ENCODE measurements at places on chromosomes 2 and 18.

DNA sequence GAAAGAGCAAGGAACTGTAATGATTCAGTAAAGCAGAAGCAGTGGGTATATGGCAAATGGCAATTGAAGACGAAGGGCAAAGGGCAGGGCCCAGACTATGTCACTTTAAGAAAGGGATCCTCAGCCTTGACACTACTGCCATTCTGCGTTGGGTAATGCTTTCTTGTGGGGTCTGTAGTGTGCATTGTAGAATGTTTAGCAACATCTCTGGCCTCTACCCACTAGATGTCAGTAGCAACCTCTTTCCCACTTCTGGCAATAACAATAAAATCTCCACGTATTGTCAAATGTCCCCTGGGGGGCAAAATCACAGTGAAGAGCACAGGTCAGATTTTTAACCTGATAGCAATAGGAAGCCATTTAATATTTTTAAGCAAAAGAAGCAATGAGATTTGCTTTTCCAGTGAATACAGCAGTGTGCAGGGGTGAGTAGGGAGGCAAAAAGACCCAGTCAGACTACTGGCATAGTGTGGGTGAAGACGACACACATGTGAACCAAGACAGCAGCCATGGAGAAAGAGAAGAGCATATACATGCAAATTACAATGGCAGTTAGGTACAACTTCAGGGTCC is 209.5 kb downstream of the DYM start:
- DNase-seq = peak; percentile 42

DNA sequence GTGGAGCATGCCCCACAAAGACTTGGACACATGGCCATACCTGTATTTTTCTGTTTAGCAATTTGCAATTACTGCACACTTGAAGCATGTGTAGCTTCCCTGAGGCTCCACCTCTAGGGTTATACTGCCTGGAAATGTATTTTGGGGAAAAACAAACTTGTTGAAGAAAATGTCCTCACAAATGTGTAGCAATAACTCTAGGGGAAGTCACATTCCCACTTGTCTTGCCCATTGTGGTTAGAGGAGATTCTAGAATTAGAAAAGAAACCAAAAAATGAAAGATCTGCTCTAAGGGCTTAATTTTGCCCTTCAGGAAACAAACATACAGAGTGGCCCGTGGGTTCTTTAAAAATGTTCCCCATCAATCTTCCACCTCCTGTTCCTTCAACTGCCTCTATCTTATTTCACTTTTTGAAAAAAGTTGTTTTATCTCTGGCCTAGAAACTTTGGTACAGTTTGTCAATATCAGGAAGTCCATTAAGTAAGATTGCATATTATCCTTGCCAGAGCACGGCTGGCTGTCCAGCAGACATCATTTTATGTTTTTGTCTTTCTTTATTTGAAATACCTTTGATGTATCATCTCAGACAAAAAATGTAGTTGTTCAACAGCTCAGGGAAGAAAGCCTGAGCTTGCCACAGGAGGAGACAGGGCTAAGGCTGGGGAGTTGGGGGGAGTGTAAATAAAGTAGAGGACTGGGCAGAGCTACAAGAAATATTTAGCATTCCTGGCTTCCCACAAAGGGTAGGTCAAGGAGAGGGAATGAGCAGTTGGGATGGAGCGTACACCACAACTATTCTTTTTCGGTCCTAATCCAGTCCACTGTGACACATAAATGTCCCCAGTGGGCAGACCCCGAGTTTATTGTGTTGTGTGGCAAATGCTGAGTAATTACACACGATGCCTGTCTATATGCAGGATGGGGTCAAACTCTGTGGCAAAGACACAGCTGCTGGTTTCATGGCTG is 96.8 kb upstream of the CDC42EP3 start:
- no peak for DNase-seq

DNA sequence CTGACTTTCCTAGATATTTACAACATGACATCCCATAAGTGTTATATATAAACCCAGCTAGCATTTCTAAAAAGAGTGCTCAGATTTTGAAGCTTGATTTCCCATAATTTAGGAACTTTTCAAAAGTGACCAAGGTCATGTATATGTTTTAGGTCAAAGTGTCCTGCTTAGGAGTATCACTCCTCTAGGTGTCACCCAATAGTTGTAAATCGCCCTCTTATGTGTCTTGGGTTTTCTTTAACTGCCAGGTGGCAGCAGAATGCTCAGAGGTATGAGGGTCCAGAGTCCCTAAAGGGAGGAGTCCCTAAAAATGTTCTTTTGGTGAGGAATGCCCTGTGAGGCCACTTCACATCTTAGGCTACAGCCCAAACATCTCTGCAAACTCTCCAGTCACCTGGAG is 358.3 kb downstream of the CELF4 start:
- DNase-seq = no peak

DNA sequence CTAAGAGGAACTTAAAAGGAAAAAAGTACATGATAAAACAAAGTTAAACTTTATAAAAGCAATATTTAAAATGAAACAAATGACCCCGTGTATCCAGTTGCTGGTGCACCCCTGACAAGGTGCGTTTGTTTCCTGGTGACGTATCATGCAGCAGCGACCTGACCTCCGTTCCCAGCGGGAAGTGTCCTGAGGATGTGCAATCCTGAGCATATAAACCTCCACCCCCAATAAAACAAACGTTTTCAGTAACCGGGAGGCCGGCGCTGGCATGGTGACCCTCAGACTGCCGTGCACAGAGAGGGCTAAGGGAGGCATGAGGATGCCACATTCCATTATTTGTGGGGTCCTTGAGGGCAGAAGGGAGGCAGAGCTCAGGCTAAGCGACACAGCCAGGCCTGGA is 14.8 kb downstream of the SLC66A2 start:
- no peak for DNase-seq

- no peak for DNase-seq
These were observed 517.9 kb downstream of the PLCL1 start for GRCh38 chr2:198322275-198322674.

DNA sequence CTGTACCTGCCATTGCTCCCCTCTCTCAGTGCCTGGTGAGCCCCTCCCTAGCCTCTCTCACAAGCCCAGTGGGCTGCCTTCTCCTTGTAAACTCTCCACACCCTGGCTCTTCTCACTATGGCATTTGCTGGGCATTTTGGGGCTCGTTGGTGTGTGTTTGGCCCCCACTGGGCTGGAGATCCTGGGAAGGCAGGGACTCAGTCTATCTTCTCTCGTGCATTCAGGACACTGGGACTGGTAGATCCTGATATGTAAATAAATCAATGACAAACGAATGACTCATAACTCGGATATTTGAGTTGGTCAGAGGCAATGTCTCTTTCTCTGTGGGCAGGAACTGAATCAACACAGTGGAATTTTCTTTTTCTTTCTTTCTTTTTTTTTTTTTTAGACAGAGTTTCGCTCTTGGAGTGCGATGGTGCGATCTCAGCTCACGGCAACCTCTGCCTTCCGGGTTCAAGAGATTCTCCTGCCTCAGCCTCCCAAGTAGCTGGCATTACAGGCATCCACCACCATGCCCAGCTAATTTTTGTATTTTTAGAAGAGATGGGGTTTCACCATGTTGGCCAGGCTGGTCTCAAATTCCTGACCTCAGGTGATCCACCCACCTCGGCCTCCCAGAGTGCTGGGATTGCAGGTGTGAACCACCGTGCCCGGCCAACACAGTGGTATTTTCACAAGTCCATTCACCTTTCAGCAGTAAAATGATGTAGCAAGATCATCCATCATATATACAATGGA is 144.6 kb upstream of the SPRED2 start:
- no peak for DNase-seq

DNA sequence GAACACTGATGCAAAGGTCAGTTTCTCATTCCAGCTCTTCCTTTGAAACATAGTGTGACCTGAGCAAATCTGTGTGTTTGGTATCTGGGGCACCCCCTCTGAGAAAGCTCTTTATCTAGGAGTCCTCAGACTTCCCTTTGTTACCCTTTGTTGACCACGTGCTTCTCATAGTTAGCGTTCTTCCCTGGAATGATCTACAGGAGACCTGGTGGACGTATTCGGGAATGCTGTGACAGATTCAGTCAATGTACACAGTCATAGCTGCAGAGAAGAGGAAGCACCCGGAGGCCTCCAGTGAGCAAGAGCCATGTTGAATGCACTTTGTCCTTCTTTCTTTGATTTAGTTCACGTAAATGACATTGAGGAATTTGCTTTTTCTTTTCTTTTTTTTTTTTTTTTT is 10.7 kb upstream of the CHMP1B start:
- no peak for DNase-seq

GRCh38 chr2:162243294-162243693 is at the start of gene FAP:
Gene FAP, minus strand, starts transcription at chr2:162243445. Its CDS starts 118 bp downstream, at chr2:162243327.
- no peak for DNase-seq

GRCh38 chr2:191740759-191741158 is 62.8 kb downstream of the NABP1 start:
- no peak for DNase-seq

DNA sequence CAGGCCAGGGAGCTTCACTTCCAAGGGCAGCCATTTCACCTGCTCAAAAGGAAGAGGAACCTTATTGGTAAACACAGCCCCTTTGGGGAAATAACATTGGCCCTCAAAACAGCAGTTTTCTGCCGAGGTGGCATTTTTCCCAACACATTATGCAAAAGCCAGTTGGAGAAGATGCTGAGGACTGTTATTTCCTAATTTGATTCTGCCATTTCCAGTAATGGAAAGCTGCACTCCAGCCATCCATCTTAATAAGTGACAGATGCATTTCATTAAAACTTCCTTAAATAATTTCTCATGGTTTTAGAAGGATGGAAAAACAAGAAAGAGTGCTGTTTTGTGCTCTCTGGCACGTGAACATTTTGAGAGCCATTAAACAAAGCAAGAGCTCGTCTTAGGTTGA is 55.9 kb upstream of the ALK start:
- DNase-seq = no peak

DNA sequence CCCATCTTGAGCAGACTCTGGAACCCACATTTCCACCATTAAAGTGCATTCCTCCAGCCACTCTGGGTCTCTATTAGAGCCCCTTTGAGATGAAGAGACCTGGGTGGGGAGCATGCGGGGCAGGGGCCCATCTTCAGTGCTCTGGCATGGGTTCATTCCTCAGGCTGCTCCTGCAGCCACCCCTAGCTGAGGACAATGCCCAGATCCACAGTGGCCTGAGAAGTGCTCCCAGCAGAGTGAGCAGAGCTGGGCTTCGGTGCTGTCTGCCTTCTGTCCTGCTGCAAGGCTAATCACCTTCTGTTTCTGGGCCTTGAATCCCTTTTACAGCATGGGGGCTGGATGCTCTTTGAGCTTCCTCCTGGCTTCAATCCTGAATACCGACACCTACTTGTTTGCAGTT is 169.8 kb downstream of the TRIM43 start:
- no peak for DNase-seq

DNA sequence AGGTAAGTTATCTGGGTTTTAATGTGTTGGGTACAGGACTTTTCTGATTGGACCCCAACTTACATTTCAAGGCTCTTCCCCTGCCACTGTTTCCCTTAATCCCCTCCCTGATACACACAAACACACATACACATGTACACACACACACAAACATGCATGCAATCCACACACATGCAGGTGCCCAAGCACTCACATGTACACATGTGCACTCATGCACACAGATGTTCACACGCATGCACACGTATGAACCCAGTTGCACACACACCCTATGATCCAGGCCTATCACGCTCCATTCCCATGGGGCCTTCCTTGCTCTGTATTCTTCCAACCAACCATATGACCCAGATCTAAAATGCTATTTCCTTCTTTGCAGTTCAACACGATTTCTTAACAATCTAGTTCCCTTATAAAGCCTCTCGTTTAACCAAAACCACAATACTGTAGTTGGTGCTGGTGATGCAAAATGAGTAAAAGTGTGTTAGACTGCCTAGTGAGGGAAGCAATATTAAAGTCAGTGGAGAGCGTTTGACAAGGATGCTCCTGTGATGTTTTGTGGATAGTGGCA is 11.1 kb downstream of the SERPINB8 start:
- no peak for DNase-seq

DNA sequence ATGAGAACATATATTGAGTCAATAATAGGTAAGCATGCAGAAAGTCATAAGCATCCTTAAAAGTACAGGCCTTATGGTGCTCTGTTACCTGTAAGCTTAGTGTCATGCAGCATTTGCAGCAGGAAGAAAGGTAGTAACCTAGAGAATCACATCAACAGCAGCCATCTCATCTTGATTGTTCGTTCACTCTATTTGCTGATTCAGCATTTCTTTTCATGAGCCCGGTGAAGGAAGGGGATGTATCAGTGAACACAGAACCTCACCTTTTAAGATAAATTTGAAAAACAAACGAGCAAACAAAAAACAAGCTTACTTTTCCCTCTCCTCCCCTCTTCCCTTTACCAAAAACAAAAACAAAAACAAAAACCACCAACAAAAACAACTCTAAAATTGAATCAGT is 89.9 kb downstream of the MIB1 start:
- DNase-seq = no peak

- no peak for DNase-seq
These were observed 1.8 kb downstream of the ABCB11 start for GRCh38 chr2:169029341-169029740.

DNA sequence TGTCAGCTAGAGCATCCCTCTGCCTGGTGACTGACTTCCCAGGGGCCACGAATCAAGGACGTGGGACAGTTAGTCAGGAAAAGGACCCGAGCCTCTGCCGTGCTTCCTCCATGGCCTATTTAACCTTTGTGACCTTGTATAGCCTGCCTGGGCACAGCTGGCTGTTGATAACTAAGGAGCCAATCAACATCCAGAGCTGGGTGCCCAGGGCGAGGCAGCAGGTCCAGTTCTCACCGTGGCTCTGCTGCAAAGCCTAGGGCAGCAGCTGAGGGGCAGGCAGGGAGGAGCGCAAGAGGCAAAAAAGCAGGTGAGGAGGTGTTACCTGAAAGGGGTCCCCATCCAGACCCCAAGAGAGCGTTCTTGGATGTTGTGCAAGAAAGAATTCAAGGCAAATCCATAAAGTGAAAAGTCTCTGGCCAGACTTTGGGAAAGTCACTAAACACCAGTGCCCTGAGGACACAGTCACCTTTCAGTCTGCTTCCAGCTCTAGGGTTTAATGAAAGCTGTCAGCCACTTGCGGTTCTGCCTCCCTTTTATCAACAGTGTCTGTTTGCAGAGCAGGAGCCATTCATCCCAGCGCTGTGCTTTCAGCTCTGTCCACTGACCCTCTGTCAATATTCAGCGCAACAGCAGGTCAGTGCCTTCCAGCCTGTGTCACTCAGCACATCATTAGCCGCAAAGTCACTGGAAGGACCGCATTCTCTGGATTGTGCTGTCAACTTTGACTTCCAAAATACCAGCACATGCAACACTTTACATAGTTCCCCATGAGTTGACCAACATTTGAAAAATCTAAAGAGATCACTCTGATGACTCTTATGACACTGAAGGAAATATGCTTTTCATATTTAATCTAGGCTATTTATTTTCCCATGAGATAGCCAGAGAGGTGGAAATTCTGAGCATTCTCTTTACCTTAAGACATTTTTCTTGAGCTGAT is 38.6 kb upstream of the ASAP2 start:
- DNase-seq = no peak
